Stimulated activated CD4-positive, alpha-beta T cell treated with anti-CD3 and anti-CD28 coated beads, Interleukin-15, amount 100 ng/mL, for 24 hours (primary cell): ENCODE measurements at places on chromosomes 11 and 22.

DNA sequence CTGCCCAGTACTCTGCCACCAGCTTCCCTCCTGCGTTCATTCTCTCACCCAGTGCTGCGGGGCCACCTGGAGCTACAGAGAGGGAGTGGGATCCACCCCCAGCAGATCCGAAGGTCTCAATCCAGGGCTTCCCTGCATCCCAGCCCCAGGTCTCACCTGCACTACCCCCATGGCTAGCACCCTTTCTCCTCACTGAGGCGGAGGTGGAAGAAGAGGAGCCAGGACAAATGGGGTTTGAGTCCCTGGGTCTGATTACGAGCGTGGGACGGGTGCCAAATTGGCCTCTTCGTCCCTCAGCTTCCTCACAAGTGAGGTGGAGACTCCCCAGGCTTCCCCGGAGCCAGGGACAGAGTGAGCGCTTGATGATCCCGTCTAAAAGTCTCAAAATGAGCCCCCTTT, 64.2 kb downstream of the NFAM1 start:
- no peak for DNase-seq

DNA sequence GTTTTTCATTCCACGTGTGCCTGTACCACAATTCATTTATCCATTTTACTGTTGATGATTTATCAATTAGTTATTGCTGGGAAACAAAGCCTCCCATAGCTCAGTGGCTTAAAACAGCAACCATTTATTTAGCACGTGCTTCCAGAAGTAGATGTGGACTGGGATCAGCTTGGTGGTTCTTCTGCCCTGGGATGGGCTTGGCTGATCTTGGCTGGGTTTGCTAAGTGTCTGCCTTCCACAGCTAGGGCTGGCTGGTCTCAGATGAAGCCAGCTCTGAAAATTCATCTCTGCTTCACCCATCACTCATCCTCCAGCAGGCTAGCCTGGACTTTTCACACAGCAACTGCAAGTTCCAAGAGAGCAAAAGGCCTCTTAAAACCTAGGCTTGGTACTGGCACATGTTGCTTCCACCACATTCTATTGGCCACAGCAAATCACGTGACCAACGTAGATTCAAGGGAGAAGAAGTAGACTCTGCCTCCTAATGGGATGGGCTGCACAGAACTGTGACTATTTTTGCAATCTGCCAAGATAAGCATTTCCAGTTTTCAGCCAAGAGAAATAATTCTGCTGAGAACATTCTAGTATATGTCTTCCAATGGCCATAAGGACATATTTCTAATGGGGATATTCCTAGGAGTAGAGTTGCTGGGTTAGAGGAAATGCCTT, 124.9 kb downstream of the MN1 start:
- DNase-seq, result no peak

DNA sequence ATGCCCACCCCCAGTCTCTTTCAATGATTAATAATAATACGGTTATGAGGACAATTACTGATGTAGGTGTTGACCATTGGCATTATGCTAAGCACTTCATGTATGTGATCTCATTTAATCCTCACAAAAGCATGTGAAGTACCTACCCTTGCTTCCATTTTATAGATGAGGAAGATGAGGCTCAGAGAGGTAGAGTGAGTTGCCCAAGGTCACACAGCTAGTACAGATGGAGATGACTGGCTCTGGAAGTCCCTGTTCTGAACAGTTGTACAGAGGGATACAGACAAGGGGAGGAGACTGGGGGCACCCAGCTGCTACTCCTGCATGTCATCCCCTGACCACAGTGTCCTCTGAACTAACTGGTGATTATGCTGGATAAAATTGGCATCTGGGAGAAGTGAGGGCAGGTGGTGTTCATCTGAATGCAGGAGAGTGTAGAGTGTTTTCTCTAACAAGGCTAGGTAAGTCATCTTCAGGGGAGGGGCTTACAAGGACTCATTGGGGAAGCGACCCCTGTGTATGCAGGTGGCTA, 43.2 kb downstream of the KIAA1671 start:
- DNase-seq, result no peak

GRCh38 chr11:69637198-69637940, 3.6 kb upstream of the CCND1 start:
- no peak for DNase-seq

DNA sequence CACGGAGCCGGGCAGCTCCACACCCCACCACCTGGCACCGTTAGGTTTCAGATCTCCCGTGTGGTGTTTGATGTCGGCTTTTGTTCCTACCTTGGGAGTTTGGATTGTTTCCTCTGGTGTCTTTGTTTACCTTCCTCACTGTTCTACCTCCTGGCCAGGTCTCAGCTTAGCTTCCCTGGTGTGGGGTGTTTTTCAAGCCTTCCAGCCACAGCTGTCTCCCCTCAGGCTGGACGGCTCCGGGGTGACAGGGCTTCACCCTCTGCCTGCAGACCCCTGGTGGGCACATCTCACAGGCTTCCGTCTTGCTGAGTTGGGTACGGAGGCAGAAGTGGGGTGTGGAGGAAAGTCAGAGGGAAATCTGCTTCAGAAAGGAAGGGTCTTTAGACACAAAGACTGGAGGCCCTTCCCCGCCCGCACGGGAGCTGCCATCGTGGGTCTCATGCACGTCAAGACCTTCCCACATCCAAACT, 59.6 kb upstream of the EMID1 start:
- DNase-seq, result no peak

DNA sequence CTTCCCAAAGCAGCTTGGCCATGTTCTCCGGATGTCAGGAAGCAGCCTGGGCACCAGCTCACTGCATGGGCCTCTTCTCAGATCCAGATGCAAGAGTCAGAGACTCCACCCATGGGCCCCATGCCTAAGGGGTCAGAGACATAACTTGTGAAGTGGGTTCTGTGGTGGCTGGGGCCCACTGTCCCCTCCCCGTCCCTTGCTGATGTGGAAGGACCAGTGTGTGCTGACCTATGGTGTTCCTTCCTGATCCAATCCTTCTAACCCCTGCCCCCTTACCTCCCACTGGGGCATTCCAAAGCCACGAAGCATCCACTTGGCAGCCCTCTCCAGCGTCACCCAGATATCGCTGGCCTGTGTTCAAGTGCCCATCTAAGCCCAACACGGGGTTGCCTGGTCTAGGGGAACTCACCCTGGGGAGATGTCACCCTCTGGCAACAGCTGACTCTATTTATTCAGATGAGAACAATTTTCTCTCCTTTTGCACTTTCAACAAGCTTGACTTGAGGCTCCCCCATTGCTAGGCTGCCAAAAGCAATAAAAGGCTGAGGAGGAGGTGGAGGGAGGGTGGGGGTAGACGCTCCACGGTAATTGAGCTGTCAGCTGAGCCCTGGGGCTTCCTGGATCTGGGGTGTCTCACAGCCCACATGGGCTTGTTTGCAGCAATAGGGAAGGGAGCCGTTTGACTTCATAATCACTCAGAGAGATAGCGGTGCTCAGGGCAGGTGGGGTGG, 158.5 kb downstream of the ADAMTS15 start:
- DNase-seq, result no peak

DNA sequence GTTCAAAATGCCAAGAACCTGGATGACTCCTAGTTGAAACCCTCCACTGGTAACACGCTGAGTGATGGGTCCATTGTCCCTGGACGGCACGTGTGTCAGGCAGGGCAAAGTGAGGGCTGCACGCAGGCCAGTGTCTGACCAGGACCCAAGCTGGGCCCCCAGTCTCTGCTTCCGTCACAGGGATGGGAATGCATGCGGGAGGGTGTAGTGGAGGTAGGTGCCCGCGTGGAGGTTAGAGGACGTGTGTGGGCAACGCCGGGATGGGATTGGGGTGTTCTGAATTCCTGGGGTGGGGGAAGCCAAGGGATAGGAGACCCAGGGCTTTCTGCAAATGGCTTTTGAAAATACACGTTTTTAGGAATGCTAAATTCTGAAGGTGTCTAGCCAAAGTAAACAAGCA, 943.3 kb downstream of the BRD1 start:
- DNase-seq, result no peak

DNA sequence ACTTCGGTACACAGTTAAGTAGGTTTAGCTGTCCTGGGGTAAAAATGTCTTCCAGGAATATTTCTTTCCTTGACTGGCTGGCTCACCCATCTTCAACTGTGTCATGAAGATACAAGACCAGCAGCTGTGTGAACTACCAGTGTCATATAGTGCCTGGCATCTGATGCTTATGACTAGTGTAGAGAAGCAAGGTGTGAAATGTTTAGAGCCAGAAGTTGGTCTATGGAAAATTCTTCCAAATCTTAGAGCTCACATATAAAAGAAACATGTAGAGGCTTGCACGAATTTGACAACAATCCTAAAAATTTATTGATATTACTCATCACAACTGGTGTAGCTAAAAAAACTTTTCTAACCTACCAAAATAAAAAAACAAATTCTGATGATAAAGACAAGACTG, 54.4 kb downstream of the ARL14EP start:
- DNase-seq, result no peak

- no peak for DNase-seq
These were observed 492 bp upstream of the LUZP2 start for GRCh38 chr11:24496386-24496735.

GRCh38 chr11:68528630-68529029, 68.1 kb downstream of the PPP6R3 start:
- DNase-seq, result no peak

GRCh38 chr11:204587-205109, 2.6 kb downstream of the BET1L start:
- DNase-seq, result no peak

- DNase-seq, result no peak
These were observed 16.9 kb downstream of the UPB1 start for GRCh38 chr22:24512043-24512442.

DNA sequence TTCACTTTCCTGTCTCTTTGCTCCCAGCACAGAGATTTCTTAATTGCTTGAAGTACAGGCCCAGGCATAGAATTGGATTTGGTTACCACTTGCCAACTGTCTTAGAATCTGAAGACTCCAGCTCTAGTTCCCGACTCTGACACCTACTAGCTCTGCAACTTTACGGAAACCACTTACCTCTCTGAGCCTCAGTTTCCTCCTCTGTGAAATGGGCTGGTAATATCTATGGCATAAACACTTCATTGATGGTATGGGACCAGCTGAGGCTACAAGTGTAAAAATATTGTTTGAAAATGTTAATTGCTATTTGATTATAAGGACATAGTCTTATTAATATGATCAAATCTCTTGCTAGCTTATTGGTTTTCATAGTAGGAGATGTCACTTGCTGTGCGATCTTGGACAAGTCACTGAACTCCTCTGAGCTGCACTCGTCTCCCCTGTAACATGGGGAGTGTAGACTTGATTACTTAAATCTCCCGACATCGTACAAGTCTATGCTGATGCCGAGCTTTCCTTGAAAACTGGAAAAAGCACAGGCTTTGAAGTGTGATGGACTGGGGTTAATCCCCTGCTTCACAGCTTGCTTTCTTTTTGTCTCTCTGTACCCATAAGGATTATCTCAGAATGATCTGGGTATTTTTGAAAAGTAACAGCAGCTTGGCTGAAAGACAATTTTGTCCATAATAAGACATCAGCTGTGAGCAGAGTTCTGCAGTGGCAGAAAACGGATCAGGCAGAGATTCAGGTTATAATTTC, 11.8 kb upstream of the E2F8 start:
- no peak for DNase-seq

GRCh38 chr11:21888814-21889213, 304.1 kb upstream of the ANO5 start:
- no peak for DNase-seq

- DNase-seq, result no peak
These were observed 643 bp downstream of the CEND1 start for GRCh38 chr11:788953-789940.

DNA sequence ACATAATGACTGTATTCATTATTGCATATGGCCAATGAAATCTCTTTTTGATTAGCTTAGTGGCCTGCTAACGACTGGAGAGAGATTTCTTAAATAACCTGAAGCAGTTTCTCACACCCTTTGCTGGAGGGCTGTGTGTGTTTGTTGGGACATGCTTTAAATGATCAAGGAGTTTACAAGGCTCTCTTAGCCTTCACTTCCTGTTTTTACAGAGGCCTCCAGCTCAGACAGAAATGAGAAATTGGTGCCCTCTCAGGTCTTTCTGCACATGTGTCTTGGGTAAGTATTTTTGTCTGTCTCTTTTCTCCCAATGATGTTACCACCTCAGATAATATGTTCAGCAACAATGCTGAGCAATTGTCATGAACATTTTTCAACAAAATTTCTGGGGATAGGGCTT, 884.4 kb upstream of the CNTN5 start:
- DNase-seq, result no peak

GRCh38 chr11:112401036-112401769, 140.5 kb upstream of the PLET1 start:
- DNase-seq, result no peak
